ENCODE measurements at places on chromosomes 2 and 18.
A peak's percentile ranks its signal among the peaks of the same experiment; 100 is the strongest.

DNA sequence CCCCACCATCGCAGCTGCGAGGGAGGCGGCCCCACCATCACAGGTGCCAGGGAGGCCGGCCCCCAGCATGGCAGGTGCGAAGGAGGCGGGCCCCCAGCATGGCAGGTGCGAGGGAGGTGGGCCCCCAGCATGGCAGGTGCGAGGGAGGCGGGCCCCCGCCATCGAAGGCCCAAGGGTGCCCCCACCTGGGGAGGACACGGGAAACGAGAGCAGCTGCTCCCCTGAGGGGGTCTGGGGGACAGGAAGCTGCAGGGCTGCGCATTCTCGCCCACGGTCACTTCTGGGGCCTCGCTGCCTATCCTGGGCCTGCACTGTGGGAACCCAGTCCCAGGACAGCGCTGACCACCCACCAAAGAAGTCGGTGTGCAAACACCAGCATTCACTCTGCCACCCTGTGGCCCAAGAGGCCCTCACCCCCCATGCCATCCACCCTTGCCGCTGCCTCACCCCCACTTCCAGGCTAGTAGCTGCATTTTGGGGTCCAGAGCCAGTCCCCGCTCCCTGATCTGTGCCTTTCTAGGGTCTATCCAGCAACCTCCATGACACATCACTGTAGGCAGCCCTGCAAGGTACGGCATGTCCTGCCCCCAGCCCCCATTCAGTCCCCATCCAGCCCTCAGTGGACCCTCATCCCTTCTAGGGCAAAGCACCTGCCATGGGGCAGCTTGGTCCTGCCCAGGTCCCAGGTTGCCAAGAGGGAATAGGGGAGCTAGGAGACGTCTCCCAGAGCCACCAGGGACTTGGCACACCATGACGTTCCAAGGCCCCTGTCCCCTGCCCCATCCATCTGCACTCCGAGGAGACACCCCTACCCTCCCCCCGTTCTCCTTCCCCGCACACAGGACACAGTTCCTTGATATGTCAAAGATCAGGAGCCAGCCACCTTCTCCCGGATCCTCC is 24.0 kb upstream of the GPC1 start:
- DNase-seq, result no peak

DNA sequence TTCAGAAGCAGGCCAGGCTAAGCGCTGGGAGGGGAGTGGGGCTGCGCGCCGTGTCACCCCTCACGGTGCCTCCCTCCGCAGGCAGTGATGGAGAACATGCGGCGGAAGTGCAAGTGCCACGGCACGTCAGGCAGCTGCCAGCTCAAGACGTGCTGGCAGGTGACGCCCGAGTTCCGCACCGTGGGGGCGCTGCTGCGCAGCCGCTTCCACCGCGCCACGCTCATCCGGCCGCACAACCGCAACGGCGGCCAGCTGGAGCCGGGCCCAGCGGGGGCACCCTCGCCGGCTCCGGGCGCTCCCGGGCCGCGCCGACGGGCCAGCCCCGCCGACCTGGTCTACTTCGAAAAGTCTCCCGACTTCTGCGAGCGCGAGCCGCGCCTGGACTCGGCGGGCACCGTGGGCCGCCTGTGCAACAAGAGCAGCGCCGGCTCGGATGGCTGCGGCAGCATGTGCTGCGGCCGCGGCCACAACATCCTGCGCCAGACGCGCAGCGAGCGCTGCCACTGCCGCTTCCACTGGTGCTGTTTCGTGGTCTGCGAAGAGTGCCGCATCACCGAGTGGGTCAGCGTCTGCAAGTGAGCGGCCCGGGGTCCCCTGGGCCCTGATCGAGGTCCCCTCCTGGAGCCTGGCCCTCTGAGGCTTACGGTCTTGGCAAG is 12.2 kb downstream of the WNT10A start:
- DNase-seq, result no peak

DNA sequence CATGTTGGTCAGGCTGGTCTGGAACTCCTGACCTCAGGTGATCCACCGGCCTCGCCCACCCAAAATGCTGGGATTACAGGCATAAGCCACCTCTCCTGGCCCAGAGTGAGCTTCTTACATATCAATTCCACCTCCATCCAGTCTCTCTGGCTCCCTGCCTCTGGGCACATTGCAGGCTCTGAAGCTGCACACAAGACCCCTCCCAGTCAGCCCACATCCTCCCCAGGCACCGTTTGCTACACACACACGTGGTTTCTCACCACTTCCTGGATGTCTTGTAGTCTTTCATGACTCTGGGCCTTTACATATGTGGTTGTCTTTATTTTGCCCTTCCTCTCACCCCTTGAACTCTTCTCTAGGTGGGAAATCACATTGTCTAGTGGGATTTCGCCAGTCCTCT is 64.0 kb upstream of the CABLES1 start:
- no peak for DNase-seq

DNA sequence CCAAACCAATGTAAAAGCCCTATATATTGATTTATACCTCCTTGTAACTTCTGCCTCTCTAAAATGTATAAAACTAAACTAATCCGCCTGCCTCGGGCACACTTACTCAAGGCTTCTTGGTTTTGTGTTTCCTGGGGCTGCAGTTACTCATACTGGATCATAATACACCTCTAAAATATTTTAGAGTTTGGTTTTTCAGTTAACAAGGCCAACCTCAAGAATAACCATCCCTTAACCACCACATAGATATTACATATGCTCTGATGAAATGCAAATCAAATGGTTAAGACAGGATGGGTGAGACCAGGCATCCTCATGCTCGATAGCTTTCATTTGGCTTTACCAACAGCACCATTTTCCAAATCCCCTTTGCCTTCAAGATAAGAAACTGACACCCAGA is 46.4 kb downstream of the UXS1 start:
- DNase-seq, result no peak

DNA sequence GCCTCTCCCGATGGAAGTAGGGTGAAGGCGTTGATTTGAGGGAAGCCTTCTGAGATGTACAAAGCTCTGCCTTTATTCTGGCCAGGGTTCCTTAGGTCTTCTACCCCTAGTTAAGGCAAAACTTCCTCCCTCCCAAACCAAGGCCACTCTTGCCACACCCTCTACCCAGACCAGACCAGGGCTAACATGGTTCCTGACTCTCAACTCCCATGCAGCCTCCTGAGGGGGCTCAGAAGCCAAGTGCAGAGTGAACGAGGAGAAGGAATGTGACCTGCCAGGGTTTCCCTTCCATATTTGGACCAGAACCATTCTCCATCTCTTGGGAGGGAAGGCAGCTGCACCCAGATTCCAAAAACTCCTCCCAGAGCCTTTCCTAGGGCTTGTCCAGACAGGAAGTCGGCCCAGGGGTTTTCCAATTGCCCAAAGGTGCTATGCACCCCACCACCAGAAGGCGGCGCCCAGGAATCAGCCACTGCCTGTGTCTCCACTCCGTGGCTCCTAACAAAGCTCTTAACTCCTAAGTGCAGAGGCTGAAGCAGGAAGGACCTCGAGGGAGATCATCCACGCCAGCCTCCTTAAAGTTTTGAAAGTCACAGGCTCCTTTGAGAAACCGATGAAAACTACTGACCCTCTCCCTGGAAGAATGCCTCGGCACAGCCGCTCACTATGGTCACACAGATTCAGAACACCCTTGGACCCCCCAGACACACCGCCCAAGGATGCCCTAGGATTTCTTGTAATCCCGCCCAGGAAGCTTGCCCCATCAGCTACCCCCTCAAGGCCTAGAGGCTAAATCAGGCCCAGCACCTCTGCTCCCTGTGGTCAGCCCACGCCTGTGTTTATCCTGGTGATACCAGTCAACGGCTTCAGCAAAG is 157.8 kb downstream of the SMAD2 start:
- no peak for DNase-seq

GRCh38 chr2:120771111-120771780 is 35.6 kb downstream of the GLI2 start:
- DNase-seq, result no peak

GRCh38 chr2:64374686-64375085 is 79.3 kb upstream of the LGALSL start:
- DNase-seq, result no peak

DNA sequence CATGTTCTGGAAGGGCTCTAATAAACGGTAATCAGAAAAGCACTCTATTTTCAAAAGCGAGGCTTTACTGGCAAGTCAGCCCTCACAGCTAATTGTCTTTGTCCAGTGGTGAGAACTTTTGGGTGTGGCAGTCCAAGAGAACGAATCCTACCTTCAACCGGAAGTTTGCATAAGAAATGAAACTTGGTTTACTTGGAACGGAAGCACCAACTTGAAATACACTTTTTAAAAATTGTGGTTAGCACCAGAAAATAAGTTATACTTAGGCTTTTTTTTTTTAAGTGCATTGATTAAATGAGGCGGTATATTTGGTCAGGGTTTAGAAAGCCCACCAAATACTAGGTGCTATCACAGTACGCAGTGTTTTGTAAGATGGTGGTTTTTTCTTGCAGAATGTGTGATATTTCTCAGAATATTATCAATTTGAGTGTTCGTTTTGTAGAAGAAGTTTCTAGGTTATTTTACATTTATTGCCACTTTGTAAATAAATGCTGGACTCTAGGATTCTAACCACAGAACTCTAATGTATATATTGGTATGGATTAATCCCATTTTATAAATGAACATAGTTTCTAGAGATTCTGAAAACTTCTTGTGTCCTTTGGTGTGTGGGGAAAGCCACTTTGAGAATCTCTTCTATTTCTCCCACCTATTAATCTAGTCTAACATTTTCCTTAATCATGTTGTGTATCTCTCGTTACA is 1.2 kb downstream of the MYL12A start:
- peak; percentile 12 for DNase-seq

GRCh38 chr18:35005963-35006577 is 35.1 kb upstream of the MAPRE2 start:
- DNase-seq, result peak; percentile 45

DNA sequence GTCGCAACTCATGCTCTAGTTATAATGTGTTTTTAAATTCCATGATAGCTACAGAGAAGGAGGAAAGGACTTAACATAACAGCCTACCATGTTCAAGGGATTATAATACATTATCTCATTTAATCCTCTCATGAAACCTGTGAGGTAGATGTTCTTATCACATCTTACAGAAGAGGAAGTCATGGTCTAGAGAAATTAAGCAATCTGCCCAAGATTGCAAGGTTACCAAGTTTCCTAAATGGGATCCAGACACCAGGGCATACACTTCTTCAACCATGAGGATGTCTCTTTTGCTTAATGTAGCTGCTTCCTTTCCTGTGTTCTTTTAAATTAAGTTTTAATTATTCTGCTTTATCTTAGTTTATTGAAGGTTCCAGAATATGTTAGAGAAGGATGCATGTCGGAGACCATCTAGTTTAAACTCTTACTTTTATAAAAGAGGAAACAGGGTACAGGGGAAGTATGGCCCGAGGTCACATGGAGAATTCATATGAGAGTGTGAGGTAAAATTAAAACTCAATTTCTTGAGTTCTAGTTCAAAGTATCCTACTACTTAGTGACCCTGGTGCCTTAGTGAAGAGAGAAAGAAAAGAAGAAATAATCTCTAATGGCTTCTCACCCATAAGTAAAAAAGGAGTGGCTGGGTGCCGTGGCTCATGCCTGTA is 3.6 kb upstream of the IL1A start:
- DNase-seq, result no peak

DNA sequence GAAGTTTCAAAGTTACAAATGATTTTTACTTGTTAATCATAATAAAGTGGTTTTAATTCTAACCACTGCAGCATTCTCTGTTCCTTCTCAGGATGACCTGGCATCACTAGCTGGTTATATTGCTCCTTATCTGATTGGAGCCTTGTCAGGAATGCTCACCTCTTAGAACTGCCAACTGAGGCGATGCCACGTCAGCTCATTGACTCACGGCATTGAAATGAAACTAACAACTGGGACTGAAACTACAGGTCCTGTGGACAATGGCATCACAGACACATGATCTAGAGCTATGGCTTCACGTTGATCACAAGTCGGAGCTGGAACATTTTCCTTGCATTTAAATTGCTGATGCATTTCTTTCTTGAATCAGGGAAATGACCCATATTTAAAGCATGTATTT is 54.9 kb upstream of the MAP2 start:
- peak; percentile 26 for DNase-seq

DNA sequence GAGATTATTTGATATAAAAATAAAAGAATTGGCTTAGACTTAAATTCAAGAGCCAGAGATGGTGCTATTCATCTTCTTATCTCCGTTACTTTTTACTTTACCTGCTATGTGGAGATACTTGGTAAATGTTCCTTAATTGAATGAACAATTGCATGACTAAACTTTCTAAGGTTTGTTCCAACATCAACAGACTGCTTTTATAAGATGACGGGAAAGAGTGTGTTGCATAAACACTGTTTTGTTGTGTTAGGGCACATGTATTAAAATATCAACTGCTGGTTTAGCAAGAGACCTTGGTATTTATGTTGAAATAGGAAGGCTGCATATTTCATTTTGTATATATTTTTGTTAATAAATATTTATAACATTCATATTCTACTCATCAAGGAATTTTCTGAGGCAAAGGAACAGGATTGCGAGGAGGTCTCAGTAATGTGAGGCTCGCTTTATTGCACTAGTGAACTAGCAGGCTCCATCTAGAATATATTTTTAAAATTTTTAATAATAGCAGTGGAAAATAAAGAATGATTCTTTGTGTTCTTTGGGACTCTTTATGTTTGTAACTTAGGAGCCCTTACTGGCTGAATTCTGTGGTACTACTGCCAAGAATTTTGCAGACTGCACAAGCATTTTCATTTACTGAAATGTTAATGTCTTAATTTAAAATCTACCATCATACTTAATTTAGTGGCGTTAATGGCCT is 10.7 kb upstream of the NFE2L2 start:
- no peak for DNase-seq

DNA sequence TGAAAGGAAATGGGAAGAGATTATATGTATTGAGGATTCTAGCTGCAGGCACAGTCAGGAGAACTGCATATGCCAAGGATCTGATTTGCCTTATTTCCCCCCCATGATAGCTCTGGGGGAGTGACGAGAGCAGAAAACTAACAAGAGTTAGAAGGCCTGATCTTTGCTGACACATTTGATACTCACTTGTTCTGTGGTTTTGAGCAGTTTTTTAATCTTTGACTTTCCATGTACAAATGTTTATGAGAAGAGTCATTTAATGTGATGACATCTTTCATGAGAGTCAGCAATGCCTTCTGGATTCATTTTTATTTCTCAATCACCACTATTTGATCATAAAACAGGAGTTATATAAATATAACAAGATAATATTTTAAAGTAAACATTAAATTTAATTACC is 12.7 kb upstream of the SERPINB7 start:
- no peak for DNase-seq

DNA sequence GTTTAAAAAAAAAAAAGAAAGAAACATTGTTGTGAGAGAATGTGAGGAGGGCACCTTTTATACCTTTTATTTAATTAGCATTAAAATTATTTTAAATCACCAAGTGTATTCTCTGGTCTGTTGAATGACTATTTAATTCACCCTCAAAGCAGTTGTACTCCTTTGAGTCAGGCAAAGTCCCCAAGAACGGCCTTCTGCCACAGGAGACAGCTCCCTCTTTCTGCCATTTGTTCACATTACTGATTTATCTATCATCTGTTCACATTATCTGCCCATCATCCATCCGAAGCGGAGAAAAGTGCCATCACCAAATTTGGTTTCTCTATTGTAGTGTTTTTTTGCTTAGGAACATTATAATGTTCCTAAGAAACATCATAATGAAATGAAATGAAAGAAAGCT is 240.7 kb upstream of the DPP10 start:
- no peak for DNase-seq

- DNase-seq, result no peak
Measured at GRCh38 chr18:69705987-69706386, 241.7 kb downstream of the CD226 start.

GRCh38 chr2:30454571-30454970 is 7.5 kb downstream of the LCLAT1 start:
- no peak for DNase-seq

Data from left renal pelvis (tissue), 4 donors.